PC-3 (cell line): ENCODE measurements at places on chromosomes 6 and 20. TPM values are rescaled to one million over a fixed set of nuclear protein-coding genes. Genes with fewer than 3 reads are reported as not detected.
A peak's percentile ranks its signal among the peaks of the same experiment; 100 is the strongest.

The C20orf144 gene
- 0.17 TPM in 1 of 2 replicates, not detected in the other for total RNA-seq

The LY6G6F gene
- total RNA-seq = not detected in 2 replicates

The MYLK2 gene
- total RNA-seq = 1.7 TPM in 2 replicates

The ADGRF4 gene
- total RNA-seq = 3.4 and 4.2 TPM in 2 replicates

The MYT1 gene
- 0.22 and 0.29 TPM in 2 replicates for total RNA-seq

DNA sequence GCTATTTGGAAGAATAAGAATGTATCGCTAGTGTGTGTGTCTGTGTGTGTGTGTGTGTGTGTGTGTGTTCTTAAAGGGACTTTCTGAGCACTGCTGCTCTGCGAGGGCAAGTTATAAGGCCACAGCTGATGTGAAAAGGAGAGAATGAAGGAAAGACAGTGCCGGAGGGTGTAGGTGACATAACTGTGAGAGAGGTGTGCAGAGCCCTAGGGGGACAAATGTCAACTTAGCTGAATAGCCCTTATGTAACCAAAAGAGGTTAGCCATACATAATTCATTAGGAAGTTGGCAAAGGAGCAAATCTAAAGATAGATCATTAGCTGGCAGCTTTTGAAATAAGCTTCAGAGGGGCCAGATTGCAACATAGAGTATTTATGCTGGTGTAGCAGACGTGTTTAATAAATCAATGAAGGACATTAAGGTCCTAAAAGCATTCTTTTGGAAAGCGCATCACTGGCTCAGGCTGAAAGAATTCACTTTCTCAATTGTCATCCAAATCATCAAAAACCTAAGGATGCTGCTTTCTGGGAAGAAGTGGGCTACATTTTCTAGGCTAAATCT, 81.0 kb downstream of the NDUFAF5 start:
- DNase-seq = no peak

GRCh38 chr6:167151648-167152047, 6.1 kb downstream of the GPR31 start:
- DNase-seq = no peak

DNA sequence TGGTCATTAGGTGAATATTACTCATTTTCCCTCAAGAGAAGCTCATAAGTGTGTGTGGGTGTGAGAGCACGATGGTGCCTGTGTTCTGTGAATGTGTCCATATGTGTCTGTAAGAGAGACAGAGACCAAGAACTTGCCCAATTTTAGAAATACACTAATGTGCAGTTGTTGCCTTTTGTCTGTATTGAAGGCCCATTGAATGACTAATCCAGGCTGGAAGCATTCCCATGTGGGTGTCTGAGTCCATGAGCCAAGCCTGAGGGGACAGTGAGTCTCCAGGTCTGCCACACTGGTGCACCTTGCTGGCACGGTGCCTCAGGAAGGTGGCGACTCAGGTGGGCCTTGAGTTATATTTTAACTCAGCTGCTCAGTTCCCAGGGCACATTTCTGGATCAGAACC, 25.5 kb upstream of the ASXL1 start:
- DNase-seq = peak; percentile 79

- peak; percentile 18 for DNase-seq
Measured at GRCh38 chr6:118325220-118325860, 222.8 kb upstream of the PLN start.

DNA sequence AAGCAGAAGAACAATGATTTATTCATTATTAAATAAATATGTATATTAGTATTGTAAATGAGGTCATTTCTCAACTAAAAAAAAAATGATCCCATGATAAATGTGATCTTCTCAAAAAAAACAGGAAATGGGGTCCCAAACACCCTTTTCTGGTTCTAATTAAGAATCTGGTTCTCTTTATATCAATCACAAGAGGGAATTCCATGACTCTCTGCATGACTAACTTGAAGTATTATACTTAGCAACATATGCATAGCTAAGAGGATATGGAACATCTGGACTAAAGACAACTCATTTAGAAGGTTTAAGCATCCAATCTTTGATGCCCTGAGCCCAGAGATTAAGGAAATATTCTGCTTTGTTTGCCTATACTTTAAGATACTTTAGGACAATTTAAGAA, 89.7 kb upstream of the EMILIN3 start:
- DNase-seq = no peak

GRCh38 chr20:19975901-19976300, 41.3 kb upstream of the NAA20 start:
- peak; percentile 45 for DNase-seq

GRCh38 chr20:52965819-52966218, 6.3 kb upstream of the TSHZ2 start:
- DNase-seq = no peak

GRCh38 chr6:110329714-110330436, 28.3 kb downstream of the METTL24 start:
- DNase-seq = peak; percentile 52

- DNase-seq = peak; percentile 72
Measured at GRCh38 chr6:16965689-16966088, 136.2 kb upstream of the STMND1 start.

- DNase-seq = no peak
Measured at GRCh38 chr20:32621891-32622584, 36.9 kb upstream of the NOL4L start.

- peak; percentile 15 for DNase-seq
Measured at GRCh38 chr6:90121982-90122381, 174.7 kb downstream of the BACH2 start.

DNA sequence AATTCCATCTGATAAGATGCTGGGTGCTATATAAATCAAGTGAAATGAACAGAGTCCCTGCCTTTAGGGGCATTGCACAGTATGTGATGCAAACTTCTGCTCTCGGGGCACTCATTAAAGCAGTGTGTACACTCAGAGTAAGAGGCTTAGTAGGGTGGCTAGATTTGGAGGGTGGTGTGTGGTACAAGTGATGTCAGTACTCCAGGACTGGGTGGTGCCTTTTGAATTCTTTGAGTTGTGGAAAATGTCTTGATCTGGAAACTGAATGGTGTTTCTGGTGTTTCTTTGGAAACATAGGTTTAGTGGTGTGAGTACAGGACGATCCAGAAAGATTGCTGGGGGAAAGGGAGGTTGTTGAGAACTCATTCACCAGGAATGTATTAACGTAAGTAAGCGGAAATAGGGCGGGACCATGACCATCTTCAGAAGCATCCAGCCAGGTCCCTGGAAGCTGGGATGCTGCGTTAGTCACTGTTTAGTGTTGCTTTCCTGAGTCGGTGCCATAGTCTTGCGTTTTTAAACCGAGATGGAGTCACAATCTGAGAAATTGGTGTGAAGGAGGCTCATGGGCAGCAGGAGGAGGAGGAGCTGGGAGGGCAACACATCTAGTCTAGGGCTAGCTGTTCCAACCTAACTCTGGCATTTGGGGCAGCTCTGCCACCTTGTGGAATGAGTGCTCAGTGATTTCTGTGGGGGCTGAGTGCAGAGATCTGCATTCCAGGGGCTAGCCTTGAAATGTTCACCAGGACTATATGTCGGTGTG, 70.3 kb downstream of the SCAND1 start:
- DNase-seq = peak; percentile 99

DNA sequence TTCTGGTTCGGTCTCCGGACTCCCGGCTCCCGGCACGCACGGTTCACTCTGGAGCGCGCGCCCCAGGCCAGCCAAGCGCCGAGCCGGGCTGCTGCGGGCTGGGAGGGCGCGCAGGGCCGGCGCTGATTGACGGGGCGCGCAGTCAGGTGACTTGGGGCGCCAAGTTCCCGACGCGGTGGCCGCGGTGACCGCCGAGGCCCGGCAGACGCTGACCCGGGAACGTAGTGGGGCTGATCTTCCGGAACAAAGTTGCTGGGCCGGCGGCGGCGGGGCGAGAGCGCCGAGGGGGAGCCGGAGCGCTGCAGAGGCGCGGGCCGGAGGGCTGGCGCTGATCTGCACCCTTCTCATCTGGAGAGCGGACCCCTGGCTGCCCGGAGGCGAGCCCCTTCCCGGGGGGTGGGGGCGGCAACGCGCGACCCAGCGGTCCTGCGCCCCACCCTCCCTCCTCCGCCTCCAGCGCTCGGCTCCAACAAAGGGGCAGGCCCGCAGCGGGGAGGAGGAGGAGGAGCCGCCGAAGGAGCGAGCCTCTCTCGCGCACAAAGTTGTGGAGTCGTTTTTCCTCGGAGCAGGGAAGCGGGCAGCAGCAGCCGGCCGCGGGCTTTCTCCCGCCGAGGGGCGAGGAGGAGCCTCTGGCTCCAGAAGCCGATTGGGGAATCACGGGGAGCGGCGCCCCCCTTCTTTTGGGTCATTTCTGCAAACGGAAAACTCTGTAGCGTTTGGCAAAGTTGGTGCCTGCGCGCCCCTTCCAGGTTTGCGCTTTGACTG, at the start of gene UTRN:
Gene UTRN (plus strand): TSS at position 553 of the 765 bp plus-strand sequence. CDS start 6,494 bp downstream, outside the sequence.
- peak; percentile 69 for DNase-seq

DNA sequence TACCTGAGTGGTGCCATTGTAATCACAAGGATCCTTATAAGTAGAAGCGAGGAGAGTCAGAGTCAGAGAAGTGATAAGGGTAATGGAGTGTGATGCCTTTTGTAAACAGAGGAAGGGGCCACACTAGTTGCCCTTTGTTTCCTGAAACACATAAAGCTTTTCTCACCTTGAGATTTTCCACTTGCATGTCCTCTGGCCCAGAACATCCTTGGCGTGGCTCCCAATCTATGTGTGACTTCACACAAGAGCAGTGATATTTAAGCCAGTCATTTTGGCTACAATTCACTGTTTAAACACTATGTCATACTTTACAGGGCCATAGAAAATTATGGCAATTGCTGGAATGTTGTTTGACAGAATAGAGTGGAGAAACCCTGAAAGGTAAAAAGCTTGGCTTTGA, 121.2 kb upstream of the BTN3A2 start:
- peak; percentile 26 for DNase-seq

DNA sequence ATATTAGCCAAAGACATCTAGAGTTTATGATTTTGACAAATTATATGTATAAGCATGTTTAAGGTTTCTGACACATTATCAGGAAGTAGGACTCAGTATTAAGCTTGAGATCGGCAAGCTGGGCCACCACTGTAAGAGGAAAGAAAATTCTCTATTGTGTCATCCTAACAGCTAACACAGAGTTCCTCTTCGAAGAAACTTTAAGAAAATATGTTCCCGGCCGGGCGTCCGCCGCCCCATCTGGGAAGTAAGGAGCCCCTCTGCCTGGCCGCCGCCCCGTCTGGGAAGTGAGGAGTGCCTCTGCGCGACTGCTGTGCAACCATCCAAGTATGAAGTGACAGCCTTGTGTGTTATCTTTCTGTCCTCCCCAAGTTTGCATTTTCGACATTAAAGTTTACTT, 23.0 kb downstream of the USP49 start:
- DNase-seq = no peak

- no peak for DNase-seq
Measured at GRCh38 chr6:76014626-76015530, 57.6 kb downstream of the IMPG1 start.

DNA sequence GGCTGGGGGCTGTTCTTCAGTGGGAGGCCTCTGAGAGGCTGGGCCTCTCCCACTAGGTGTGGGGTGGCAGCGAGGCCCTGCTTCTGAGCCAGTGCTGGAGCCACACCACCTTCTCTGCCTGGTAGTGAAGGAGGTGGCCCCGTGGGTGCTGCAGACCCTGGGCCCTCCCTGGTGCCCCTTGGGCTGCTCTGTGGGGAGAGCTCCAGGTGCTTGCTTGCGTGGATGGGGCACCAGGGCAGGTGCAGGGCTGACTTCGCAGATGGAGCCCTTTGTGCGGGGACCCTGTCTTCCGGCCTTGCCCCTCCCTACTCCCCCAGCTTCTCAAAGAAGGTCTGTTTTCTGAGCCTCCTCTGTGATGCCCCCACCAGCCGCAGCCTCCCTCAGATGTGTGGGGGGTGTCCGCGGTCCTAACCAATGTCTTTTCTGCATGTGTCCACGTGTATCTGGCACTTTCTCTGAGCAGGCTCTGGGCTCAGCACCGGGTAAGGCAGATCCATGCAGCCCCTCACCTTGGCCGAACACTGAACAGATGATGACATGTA, 17.2 kb upstream of the MYT1 start:
- no peak for DNase-seq
